ENCODE measurements at places on chromosomes 3 and 15. TPM values are rescaled to one million over a fixed set of nuclear protein-coding genes. Genes with fewer than 3 reads are reported as not detected.

DAZL gene
- 2.5 TPM for polyA plus RNA-seq

GRCh38 chr3:128195369-128195768, 42.1 kb downstream of the EEFSEC start:
- DNase-seq: no peak

- no peak for DNase-seq
These were observed 69.0 kb upstream of the FNDC3B start for GRCh38 chr3:171970301-171970788.

VPS13C gene
- 6.6 TPM for polyA plus RNA-seq

DNA sequence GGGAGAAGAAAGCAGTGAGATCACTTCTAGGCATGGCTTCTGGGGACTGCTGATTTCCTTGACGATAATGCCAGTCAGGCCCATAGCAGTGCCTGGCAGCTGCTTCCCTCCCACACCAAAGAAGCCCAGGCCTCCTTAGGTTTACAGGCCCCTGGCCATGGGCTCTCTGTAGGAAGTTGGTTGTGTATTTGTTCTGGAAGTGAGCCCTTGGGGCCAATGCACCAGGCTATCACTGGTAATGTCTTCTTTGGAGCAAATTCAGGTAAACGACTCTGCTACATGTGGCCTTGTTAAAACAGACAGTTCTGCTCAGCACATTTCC, 89.3 kb downstream of the CCNL1 start:
- no peak for DNase-seq

GRCh38 chr15:67941648-67942310, 101.9 kb upstream of the RNU6-1 start:
- no peak for DNase-seq
